ENCODE measurements at places on chromosomes 5 and 9. TPM values are rescaled to one million over a fixed set of nuclear protein-coding genes. Genes with fewer than 3 reads are reported as not detected.

GRCh38 chr9:9747787-9748186 lies 865.0 kb downstream of the PTPRD start:
- DNase-seq, result no peak

- DNase-seq, result no peak
These were observed 3.6 kb upstream of the ZNF131 start for GRCh38 chr5:43117092-43117491.

Gene IL9
- not detected for total RNA-seq

GRCh38 chr5:11496137-11496719 lies 408.0 kb downstream of the CTNND2 start:
- DNase-seq, result no peak
